ENCODE measurements at places on chromosomes 5 and 9. TPM values are rescaled to one million over a fixed set of nuclear protein-coding genes. Genes with fewer than 3 reads are reported as not detected.

GRCh38 chr9:7209016-7209715 is 451.4 kb downstream of the KDM4C start:
- DNase-seq: no peak

DNA sequence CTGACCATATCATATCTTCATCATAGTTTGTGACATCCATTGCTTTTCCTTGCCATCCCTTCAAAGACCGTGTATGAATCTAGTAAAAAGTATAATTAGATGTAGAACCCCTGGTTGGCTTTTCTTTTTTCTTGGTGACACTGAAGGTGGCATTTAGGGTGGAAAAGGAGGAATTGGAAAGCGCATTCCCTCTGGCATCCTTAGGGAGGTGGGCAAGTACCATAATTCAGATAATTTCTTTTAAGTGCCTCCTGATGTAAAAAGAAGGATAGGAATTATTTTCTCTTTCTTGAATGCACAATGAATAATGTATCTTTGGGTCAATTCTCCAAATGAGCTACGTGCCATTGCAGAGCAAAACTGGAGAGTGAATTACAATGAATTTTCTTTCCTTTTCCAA is 73.2 kb upstream of the SMARCA2 start:
- no peak for DNase-seq

- no peak for DNase-seq
Observed at GRCh38 chr9:17013010-17013409, 121.8 kb upstream of the CNTLN start.

DNA sequence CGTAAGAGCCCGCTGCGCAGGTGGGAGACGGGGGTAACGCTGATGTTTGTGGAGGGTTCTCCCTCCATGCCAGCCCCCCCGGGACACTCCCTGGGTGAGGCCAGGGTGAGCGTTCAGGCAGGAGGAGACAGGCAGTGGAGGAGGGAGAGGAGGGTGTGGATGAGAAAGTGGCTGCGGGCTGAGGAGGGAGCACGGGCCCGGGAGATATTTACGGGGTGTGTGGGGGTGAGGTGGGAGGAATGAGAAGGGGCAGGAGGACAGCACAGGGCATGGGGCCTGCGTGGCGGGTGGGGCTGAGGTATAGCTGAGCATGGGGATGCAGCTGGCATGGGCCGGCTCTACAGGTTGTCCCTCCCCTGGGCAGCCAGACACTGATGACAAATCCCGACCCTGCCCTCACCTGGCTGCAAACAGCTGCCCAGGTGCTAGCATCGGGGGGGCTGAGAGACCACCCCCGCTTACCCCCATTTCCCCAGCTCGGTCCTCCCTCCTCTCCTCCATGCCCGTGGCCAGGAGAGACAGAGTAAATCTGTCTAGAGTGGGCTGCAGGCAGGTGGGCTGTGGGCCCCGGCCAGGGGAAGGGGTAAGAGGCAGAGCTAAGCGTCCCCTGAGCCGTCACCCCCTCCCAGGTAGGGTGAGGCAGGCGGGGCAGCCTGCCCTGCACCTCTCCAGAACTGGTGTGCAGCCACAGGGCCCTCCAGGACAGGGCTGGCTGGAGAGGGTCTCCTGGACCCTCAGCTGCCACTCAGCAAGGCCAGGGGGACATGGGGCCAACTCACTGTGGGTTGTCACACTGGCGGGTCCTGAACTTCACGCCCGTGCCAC is 79.2 kb downstream of the ZNF354C start:
- no peak for DNase-seq

The CDC20B gene
- not detected for total RNA-seq

DNA sequence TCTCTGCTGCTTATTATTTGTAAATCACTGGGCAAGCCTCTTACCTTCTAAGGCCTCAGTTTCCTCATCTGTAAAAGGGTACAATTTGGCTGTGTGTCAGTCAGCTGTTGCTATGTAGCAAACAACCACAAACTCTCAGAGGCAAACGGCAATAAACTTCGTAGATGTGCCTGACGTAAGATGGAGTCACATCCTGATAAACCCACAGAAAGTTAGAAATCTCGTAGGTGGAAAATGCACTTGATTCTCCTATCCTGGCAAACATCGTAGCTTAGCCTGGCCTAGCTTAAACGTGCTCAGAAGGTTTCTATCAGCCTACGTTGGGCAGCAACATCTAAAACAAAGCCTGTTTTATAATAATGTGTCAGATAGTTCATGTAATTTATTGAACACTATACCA is 35.0 kb upstream of the UNC5A start:
- DNase-seq: no peak

Data from body of pancreas (tissue), 4 donors.